ENCODE measurements at places on chromosomes 11 and 22.

DNA sequence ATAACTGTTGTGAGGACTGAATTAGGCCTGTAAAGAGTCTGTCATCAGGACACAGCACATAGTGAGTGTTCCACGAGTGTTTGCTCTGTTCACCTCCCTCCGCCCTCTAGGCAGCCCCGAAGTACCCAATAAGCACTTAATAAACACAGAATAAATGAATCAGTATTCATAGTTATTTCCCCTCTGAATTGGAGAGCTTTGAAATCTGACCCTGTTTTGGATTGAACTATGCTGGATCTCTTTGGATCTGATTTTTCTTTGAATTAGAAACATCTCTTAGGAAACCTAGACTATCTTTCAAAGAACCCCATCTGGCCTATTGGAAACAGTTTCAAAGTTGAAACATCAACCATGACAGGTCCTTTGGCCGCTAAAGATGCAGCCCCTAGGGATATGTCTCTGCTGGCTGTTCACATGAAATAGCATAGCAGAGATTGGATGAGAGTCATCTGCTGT, 615.5 kb downstream of the NTM start:
- no peak for DNase-seq

GRCh38 chr22:50398831-50399648, 55.9 kb downstream of the PPP6R2 start:
- no peak for DNase-seq

DNA sequence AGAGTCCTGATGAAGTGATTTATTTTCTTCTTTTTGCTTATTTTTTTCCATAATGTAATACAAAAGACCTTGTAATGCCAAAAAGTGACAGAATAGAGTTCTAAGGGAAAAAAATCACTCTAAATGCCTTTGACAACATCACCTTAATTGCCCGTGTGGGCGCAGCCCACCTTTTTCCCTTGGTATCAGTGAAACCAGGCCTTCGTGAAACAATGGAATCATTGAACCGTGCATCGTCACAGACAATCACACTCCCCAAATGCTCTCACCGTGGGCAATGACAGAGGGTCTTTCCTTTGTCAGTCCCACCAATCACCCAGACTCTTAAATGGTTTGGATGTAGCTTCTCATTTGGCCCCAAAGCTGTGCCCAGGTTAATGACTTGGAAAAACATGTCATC, 9.6 kb upstream of the SLC6A5 start:
- DNase-seq = no peak

DNA sequence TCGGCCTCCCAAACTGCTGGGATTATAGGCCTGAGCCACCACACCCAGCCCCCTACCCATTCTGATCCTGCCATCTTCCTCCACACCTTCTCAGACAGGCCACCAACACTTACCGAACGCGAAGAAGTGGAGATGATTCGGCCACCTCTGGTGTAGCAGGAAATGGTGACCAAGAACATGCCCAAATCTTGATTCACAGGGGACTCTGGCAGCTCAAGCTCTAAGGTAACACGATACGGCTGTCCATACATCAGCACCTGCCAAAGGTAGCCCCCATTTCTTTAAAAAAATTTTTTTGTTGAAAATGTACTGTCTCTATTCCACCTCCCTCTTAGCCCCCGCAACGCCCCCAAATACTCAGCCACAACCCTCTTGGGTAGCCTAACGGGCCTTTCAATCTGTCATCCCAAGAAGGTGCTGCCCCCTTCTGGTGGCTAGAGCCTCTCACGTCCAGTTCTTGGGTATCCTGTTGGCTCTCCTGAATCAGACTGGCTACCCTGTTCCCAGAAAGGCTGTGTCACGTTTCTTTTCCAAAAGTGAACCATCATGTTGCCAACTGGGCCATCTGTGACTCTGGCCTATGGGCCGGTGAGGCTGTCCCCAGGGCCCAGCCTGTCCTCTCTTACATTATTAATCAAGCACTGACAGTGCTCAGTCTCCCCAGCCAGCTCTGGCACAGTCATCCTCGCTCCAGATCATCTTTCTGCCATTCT, 5.3 kb upstream of the LRRN4CL start:
- DNase-seq = peak; percentile 52

GRCh38 chr11:131609337-131609736, 238.9 kb downstream of the NTM start:
- no peak for DNase-seq

DNA sequence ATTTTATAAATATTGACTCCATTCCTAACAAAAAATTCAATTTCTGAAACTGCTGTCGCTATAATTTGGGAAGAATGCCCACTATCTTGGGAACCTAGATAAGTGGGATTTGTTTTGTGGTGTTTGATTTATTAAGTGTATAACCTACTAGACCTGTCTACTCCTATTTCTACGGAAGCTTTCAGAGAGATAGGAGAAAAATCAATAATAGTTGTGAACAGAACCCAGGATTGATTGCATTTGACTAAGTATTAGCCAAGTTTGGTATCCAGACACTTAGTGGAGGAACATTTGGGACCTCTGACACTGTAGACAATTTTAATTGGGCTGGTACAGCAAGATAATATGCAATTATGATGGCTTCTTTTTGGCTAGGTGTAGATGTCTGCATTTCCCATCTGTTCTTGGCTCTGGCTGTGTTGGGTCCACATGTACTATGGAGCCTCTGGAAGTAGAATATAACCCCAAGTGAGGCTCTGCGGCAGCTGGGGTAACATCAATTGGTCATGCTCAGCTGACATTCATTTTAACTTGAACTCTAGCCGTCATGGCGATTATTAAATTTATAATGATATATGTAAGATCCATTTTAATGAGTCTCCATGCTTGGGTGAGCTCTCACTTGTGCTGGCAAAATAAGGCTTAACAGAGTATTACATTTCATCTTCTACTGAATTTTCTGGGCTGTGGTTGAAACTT, 111.5 kb upstream of the E2F8 start:
- DNase-seq = no peak

DNA sequence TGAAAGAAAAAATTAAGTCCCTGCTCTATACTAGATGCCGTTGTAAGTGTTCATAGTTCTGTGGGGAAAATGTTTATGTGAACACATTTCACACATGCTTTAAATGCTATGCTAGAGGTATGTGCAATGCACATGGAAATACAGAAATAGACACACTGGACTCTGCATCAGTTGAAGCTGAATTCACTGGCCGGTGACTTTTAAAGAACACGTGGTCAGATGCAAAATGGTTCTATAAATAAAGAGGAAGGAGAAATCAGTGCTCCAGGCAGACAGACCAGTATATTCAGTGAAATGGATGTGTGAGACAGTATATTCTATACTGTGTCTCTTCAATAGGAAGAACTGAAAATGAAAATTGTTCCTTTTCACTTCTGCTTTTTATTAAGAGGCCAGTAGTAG, 29.9 kb downstream of the TRPC6 start:
- no peak for DNase-seq

- no peak for DNase-seq
Observed at GRCh38 chr11:66331542-66332370, 4.5 kb downstream of the RIN1 start.

GRCh38 chr11:111836162-111836561, 35.2 kb downstream of the ALG9 start:
- no peak for DNase-seq

DNA sequence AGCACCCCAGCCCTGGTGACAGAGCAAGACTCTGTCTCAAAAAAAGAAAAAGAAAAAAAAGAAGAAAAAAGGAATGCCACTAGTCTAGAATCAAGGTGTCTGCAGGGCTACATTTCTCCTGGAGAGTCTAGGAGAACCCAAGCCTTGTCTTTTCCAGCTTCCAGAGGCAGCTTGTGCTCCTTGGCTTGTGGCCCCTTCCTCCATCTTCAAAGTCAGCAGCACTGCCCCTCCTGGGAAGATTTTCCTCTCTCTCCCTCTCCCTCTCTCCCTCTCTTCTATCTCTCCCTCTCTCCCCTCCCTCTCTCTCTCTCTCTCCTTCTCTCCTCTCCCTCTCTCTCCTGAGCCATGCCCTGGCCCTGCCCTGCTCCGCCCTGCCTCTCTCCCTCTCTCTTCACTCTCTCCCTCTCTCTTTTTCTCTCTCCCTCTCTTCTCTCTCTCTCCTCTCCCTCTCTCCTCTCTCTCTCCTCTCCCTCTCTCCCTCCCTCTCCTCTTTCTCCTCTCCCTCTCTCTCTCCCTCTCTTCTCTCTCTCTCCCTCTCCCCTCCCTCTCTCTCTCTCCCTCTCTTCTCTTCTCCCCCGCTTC, 97.7 kb upstream of the FGF3 start:
- DNase-seq = no peak

- DNase-seq = no peak
Observed at GRCh38 chr22:19884954-19885751, 30.5 kb upstream of the GNB1L start.

GRCh38 chr11:20261526-20261925, 101.3 kb upstream of the DBX1 start:
- no peak for DNase-seq

GRCh38 chr11:128906185-128907050, 15.3 kb downstream of the KCNJ5 start:
- DNase-seq = no peak

DNA sequence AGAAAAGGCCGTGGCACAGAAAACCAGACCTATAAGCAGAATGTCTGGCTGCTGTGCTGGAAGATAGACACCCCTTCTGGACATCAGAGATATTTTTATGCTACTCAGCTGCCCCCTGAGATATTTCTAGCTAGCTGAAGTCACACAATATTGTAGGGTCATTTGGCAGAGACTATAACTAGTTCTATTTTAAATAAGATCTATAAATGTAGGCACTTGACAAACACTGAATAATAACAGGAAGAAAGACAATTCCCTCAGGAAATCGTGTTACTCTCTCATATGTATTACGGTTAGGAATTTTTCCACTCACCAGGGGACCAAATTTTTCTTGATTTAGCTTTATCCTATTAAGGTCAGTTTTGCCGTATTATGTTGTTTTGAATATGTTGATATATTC, 845.4 kb downstream of the OPCML start:
- DNase-seq = no peak

- DNase-seq = no peak
Observed at GRCh38 chr22:34395370-34395769, 475.1 kb upstream of the LARGE1 start.

- DNase-seq = no peak
Observed at GRCh38 chr11:115929618-115930129, 425.5 kb upstream of the CADM1 start.

DNA sequence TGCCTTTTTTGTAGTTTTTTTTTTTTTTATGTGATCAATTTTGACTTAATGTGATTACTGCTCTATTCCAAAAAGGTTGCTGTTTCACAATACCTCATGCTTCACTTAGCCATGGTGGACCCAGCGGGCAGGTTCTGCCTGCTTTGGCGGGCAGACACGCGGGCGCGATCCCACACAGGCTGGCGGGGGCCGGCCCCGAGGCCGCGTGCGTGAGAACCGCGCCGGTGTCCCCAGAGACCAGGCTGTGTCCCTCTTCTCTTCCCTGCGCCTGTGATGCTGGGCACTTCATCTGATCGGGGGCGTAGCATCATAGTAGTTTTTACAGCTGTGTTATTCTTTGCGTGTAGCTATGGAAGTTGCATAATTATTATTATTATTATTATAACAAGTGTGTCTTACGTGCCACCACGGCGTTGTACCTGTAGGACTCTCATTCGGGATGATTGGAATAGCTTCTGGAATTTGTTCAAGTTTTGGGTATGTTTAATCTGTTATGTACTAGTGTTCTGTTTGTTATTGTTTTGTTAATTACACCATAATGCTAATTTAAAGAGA, 12.5 kb downstream of the CCND1 start:
- no peak for DNase-seq

GRCh38 chr11:70175236-70175698, 27.8 kb upstream of the FADD start:
- DNase-seq = no peak

- no peak for DNase-seq
Observed at GRCh38 chr22:24233816-24234215, 11.1 kb downstream of the GGT5 start.

GRCh38 chr11:120599816-120600420, 88.4 kb downstream of the GRIK4 start:
- DNase-seq = no peak

DNA sequence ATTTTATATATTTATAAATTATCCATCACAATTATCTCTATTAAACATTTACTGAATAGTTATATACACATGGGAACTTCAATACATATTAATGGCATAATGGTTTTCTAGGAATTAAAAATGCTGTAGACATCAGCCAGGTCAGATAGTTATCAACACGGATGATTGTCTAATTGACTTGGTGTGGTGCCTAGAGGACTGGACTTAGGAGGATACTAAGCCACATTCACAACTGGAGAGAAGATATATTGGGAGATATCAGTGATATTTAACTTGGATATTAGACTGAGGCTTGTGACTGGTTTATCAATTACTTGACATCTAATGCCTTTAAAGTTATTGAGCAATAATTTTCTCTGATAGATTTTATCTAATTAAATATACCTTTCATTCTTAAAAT, 794.5 kb upstream of the ANO3 start:
- DNase-seq = no peak

- DNase-seq = no peak
Observed at GRCh38 chr11:36061471-36061870, 117.6 kb downstream of the LDLRAD3 start.

DNA sequence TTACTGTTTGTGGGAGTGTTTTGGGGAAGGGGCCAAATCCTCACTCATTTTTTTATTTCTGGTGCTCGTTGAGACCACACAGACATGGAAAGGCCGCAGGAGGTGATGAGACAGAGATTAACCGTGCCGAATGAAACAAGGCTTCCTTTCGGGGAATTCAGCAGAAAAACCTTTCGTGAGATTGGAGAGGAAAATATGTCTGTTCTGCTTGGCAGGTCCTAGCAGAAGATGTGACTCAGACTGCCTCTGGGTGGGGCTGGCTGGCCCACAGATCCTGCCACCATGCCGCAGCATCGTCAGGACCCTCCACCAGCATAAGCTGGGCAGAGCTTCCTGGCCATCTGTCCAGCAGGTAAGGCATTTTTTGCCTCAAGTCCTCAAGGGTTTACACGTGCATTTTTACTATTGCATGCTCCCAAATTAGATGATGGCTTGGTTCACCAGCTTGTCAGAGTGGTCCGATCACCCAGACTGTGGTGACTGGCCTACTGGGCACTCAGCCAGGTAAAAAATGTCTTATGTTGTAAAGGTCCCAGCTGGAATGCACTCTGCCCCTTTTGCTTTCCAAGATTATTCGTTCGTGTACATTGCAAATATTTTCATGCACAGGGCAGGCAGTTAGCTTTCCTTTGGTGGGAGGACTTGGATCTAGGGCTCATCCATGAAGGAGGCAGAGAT, 1.5 kb downstream of the DDB2 start:
- peak; percentile 57 for DNase-seq

All from activated CD8-positive, alpha-beta memory T cell treated with anti-CD3 and anti-CD28 coated beads for 48 hours (primary cell).